Renal cortical epithelial cell (primary cell): ENCODE measurements at places on chromosomes 7 and 10. TPM values are rescaled to one million over a fixed set of nuclear protein-coding genes. Genes with fewer than 3 reads are reported as not detected.

DNA sequence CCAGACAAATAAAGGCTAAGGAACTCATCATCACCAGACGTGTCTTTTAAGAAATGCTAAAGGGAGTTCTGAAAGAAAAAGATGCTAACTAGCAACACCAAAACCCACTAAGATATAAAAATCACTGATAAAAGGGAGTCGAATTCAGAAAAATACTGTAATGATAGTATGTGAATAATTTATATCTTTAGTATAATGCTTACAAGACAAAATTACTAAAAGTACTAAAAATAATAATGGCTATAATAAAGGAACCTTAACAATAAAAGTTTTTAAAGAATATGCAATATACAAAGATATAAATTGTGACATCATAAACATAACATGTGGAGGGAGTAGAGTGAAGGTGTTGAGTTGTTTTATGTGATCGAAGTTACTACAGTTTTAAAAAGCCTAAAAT, 28.3 kb downstream of the HPSE2 start:
- no peak for DNase-seq

DNA sequence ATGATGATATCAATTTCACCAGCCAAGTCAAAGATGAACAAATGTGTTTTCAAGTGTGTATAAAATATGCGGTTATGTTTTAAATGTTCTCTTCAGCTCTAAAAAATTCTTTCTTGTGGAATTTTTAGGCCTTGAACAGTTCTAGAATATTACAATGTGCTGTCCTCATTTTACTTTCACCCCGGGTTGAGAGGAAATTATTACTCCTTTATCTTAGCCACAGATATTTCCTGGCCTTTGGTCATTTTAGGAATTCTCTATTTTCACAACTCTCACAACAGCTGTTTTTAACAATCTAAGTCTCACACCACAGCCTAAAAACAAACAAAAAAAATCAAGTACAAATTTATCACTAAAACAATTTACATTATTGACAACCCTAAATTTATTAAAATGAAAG, 112.2 kb upstream of the HGF start:
- DNase-seq = no peak

The WNT8B gene
- total RNA-seq = not detected in 2 replicates

GRCh38 chr7:114678116-114678515, 243.8 kb upstream of the MDFIC start:
- DNase-seq = no peak

GRCh38 chr10:49298671-49298982, 343 bp upstream of the C10orf71 start:
- no peak for DNase-seq

DNA sequence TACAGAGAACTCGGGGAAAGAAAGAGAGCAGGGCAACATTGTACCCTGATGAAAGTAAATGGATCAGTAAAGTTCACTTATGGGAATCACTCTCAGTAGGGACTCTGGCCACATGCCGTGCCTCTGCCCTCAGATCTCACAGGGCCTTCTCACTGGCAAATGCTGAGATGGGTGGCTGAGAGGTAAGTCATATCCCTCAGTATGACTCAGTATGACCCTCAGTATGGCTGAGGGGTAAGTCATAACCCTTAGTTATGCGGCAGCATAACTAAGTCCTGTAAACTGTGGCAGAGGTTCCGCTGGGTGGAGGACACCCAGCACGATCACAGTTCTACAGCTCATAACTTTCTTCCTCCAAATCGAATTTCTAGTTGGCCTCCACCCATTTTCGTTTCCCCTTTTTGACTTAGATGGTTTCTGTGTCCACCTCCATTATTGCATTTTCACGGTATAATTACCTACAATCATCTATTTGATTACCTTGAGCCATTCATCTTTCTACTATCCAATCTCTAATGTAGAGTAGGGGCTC, 26.5 kb upstream of the WNT16 start:
- peak; percentile 15 for DNase-seq

DNA sequence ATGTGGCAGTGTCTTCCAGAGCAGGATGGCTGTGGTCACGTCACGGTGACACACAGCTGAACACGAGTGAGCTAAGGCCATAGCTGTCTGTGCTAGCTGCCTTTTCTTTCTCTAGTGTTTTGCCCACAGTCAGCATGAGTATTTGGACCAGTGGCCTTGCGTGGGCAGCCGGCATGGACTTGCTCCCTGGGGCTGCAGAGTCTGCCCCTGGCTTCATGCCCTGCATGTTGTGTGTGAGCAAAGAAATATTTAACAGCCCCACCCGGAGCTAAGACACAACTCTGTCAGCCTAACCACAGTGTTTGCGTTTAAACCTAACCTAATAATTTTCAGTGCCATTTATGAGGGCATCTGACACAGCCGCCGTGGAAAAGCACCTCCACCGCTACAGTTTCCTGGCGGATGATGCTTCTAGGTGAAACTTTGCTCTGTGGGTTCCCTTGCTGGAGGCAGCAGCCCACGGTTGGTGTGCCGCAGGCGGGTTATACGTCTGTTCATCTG, 14.6 kb downstream of the CHST12 start:
- peak; percentile 36 for DNase-seq

DNA sequence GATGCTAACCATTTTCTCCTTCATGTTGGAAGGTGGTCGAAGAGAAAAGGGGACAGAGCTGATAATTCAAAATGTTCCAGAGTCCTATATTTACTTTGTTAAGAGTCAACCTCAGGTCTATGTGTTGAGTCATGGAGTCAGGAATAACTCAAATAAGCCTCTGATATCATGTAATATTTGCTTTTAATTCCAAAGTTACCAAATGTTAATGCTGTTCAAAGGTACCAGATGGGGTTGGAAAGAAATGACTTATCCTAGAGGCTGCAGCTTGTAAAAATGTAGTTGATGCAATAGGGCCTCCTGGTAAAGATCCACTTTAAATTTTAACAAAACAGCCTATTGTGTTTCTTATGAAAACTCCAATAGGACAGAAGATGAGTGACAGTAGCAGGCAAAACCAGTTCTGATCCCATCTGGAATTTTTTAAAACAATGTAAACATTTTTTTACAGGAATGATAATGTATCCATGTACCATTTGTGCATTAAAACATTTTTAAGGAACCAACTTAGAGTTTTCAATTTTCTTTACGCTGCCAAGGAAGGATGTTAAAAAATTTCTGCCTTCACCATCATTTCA, 218.2 kb downstream of the ANK3 start:
- no peak for DNase-seq

- DNase-seq = peak; percentile 12
Observed at GRCh38 chr7:101688183-101688831, 59.2 kb upstream of the MYL10 start.

- no peak for DNase-seq
Observed at GRCh38 chr10:14507176-14507575, 176.5 kb upstream of the FRMD4A start.

The CPA1 gene
- not detected in 2 replicates for total RNA-seq

DNA sequence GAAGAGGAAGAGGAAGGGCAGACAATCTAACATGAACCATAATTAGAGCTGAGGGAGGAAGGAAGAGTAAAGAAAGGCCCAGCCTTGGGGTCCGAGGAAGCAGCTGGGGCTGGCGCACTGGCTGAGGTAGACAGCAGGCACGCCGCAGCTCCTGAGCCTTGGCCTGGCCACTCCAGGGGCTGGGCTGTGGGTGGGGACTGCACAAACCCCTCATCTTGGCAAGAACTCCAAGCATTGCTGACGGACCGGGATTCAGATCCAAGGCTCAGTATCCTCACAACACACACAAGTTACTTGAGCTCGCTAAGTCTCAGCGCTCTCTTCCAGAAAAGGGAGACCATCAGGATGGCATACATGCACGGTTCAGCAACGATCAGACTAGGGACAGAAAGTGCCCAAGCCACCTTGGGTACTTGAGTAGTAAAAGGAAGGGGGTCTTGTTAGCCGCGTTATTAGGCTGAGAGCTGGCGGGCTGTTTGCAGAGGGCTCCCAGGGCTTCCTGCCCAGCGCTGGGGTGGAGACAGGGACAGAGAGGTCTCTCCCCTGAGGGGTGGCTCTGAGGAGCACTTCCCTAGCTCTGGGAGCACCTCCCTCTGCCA, 4.5 kb downstream of the TNS3 start:
- DNase-seq = no peak
